ENCODE measurements at places on chromosomes 6 and 20.

DNA sequence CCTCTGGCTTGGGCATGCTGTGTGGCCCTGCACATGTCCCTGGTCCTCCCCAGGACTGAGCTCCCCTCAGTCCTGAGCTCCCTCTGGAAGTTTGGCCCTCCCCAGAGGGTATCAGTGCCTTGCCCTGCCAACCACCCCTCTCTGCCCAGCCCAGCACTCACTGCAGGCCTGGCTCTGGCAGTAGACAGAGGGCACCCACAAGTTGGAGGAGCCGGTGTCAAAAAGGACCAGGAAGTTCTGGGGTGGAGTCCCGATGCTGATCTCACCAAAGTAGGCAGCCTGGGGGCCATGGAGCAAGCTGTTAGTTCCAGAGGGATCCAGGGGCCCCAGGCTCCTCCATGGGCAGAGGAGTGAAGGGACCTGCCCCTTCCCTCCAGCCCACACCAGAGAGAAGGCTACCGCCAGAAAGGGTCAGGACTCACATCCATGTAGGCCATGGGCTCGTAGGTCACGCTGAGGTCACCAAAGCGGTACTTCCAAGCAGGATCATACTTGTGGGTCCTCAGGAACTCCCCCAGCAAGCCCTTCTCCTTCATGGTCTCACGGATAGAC, 2.9 kb downstream of the PGC start:
- DNase-seq = no peak

GRCh38 chr6:132483779-132484679, 28.9 kb downstream of the STX7 start:
- peak; percentile 75 for DNase-seq

DNA sequence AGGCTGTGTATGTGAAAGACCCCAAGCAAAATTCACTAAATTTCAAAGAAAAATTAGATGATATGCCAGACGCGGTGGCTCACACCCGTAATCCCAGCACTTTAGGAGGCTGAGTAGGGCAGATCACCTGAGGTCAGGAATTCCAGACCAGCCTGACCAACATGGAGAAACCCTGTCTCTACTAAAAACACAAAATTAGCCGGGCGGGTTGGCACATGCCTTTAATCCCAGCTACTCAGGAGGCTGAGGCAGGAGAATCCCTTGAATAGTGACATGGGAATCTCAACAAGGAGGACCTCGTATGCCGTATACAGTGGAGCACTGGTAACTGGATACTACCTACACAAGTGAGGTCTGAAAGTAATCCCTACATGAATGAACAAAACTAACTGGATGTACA, 92.7 kb upstream of the JARID2 start:
- DNase-seq = no peak

DNA sequence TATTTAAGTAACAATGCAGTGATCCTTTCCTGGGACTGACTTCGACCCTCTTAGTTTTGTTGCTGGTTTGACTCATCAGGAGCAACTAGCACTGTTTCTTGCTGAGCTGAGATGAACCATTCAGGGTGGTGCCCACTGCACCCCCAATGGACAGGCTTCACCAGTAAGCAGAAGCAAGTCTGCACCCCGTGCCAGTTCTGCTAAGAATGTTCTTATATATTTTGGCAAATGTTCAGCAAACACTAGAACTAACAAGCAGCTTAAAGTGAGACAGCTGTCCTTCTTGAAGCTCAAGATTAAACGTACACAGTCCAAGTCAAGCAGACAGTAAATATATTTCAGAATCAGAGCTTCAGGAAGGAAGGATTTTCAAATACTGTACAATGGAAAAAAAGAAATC, 561.3 kb upstream of the CDH4 start:
- DNase-seq = no peak

GRCh38 chr6:32920715-32921114, 20.1 kb downstream of the HLA-DMB start:
- DNase-seq = no peak

DNA sequence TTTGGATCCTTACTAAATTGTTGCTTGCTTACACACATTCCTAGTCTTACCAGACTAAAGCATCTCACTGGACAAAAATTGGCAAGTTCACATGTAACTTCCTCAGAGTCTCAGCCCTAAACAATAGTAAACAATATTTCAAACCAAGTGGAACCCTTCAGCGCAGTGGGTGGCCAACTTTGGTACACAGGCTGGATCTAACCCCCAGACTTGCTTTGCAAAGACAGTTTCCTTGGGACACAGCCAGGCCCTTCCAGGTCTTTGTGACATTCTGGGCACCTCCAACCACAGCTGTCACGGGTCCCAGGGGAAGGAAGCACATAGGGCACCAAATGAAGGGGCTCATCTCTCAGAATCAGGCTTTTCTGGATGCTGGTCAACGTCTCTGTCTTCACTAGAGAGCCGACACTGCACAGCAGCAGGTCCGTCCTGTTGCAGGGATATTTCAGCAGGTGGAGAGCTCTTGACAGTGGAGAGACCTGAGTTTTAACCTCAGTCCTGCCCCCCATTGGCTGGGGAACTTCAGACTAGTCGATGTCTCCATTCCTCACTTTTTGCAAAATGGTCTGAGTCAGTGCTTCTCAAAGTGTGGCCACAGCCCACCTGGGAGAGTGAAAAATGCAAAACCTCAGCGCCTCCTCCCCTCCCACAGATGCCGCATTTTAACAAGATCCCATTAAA, 91.4 kb downstream of the BFSP1 start:
- DNase-seq = no peak

DNA sequence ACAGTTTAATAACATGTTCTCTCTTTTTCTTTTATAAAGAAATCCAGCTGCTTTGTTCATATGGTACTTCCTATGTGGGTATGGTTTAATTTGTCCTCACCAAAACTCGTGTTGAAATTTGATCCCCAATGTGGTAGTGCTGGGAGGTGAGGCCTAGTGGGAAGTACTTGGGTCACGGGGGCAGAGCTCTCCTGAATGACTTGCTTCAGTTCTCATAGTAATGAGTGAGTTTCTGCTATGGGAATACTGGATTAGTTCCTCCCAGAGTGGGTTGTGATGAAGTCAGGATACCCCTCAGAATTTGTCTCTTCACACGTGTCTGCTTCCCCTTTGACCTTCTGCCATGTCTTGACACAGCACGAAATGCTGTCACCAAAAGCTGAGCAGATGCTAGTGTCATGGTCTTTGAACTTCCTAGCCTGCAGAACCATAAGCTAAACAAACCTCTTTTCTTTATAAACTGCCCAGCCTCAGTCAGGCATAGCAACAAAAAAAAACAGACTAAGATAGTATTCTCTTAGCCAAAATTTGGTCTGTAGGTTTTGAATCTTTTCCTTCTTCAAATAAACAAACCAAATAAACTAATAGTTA, 87.8 kb upstream of the HS3ST5 start:
- peak; percentile 2 for DNase-seq

- no peak for DNase-seq
Observed at GRCh38 chr20:2604506-2604835, 48.0 kb upstream of the NOP56 start.

GRCh38 chr6:125918230-125918629, 38.3 kb upstream of the HINT3 start:
- DNase-seq = no peak

DNA sequence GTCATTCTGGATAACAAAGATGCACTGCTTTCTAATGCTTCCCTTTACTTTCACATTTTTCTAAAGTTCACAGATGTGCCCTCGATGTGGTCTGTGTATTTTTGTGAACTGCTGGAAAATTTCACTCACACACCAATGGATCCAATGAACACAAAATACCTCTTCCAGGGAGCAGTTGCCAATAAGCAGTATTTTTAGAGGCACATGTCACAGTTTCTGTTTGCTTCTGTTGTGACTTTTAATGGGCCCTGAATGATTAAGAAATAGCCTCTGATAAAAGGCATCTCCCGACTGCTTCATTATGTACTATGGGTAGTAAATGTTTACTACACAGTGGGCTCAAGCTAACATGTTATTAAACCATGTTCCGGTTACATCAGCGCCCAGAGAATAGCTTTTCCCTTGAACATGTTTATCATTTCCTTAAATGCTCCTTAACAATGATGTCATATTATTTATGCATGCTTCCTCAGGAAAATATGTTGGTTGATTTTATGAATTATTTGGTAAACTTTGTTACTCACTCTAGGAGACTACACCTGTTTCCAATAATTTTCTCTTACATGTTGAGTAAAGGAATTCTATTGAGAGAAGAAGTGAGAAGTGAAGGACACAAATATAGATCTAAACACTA, 188.0 kb downstream of the KCNQ5 start:
- no peak for DNase-seq

DNA sequence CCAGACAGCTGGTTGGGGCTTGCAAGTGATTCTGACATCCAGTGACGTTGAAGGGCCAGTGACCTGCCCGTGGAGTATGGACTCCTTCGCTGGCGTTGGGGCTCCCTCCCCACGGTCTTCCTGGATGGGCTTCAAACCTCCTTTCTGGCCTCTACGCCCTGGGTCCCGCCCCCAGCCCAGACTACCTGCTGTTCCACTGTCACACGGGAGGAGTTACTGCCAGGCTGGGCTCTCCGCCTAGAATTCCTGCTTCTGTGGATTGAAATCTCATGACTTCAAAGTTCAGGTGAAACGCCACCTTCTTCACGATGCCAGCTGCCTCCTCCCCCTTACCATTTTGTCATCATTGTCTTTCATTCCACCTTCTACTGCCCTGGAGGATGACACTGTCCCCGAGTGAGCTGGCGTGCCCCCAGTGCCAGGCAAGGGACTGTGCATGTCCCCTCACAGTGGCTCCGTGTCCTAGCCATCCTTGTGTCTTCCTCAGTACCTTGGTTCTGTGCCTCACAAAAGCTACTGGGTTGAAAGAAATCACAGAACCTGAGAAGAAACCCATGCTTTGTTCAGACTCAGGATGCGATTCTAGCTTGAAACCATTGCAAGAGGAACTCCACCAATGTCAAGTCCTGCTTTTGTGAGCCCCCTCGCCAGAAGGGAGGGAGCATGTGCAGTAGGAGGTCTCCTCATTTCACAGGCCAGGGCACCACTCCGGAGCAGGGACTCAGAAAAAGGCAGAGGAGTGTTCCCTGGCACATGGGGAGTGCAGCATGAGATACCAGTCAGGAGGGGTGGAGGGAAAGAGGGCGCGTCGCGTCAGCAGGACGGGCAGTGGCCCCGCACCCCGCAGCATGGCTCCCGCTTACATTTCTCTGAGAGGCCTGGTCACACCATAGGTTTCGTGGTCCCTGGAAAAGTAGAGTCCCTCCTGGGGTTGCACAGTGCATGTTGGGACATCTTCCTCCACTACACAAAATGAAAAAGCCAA, 11.0 kb upstream of the IRF4 start:
- no peak for DNase-seq

- DNase-seq = peak; percentile 56
Observed at GRCh38 chr6:42783177-42783875, 1.5 kb downstream of the BICRAL start.

GRCh38 chr6:151901009-151901411, 93.5 kb downstream of the ESR1 start:
- peak; percentile 5 for DNase-seq

GRCh38 chr6:145247692-145248419, 487.5 kb downstream of the EPM2A start:
- no peak for DNase-seq

- no peak for DNase-seq
Observed at GRCh38 chr6:160455081-160455480, 106.9 kb downstream of the SLC22A3 start.

DNA sequence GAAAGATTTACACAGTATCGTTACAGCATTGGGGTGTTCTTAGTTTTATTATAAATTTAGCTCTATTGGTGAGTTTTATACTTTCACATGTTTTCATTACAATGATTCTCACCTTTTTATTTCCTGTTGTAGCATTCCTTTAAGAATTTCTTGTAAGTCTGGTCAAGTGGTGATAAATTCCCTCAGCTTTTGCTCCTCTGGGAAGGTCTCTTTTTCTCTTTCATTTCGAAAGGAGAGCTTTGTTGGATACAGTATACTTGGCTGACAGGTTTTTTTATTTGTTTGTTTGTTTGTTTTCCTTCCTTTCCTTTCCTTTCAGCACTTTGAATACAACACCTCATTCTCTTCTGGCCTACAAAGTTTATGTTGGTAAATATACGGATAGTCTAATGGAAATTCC, 249.7 kb upstream of the RUNX2 start:
- no peak for DNase-seq
